GM10248 (cell line): ENCODE measurements at places on chromosomes 5 and 9.

DNA sequence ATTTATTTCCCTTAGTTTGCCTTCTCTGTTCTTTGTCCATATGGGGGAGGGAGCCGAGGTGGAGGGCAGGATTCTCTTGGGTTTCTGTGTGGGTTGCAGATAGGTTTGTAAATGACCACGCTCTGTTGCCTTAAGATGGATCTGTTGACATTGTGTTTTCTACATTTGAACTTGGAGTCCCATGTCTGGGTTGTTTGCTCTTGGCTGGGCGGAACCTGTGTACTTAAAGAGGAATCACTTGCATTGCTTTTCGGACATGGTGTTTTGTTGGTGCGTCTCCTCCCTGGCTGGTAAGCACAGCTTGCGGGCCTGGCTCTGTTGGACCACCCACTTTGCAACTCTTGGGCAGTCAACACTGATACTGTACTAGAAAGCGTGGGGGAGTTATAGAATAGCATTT is 45.9 kb downstream of the EHMT1 start:
- DNase-seq, result no peak

GRCh38 chr9:86639899-86640379 is 285.7 kb upstream of the TUT7 start:
- no peak for DNase-seq

DNA sequence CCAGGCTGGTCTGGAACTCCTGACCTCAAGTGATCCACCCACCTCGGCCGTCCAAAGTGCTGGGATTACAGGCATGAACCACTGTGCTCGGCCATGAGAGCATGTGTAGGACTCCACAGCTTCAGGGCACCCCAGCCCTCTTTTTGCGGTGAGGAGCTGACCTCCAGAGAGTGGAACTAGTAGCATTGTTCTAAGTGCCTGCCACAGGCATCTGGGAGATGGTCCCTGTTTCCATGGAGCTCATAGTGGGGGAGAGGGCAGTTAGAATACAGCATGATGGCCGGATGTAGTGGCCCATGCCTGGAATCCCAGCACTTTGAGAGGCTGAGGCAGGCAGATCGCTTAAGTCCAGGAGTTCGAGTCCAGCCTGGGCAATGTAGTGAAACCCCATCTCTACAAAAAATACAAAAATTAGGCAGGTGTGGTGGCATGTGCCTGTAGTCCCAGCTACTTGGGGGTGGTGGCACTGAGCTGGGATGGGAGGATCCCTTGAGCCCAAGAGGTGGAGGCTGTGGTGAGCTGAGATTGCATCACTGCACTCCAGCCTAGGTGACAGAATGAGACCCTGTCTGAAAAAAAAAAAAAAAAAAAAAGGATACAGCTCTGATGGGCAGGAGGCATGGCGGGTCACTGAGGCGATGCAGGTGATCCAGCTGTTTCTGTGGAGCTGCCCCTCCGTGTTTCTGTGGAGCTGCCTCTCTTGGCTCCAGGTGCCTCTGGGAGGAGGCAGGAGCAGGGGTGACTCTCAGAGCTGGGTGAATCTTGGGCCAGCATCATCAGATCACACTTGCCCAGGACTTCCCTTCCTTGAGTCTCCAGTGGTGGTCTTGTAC is 4.2 kb downstream of the ASS1 start:
- no peak for DNase-seq

DNA sequence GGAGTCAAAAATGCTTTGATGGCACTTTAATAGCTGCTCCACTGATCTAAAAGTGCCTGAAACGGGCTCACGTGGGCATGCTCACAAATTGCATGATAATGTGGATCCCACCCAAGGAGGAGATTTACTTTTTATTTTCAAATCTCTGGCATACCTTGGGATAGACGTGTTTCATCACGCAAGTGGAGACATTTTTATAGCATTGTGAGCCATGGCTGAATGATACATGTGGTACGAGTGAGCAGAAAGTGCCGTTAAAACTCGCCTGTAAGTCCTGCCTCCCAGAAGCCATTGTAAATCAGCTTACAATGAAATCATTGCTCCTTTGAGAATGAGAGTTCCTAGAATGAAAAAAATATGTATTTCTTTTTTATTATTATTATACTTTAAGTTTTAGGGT is 514.7 kb downstream of the MAT2B start:
- no peak for DNase-seq

DNA sequence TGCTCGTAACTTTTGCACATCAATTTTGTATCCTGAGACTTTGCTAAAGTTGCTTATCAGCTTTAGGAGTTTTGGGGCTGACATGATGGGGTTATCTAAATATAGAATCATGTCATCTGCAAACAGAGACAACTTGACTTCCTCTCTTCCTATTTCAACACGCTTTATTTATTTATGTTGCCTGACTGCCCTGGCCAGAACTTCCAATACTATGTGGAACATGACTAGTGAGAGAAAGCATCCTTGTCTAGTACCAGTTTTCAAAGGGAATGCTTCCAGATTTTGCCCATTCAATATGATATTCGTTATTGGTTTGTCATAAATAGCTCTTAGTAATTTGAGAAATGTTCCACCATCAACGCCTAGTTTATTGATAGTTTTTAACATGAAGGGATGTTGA is 65.4 kb upstream of the CDH12 start:
- no peak for DNase-seq

- DNase-seq, result no peak
Observed at GRCh38 chr9:133691626-133692363, 46.4 kb downstream of the SARDH start.

DNA sequence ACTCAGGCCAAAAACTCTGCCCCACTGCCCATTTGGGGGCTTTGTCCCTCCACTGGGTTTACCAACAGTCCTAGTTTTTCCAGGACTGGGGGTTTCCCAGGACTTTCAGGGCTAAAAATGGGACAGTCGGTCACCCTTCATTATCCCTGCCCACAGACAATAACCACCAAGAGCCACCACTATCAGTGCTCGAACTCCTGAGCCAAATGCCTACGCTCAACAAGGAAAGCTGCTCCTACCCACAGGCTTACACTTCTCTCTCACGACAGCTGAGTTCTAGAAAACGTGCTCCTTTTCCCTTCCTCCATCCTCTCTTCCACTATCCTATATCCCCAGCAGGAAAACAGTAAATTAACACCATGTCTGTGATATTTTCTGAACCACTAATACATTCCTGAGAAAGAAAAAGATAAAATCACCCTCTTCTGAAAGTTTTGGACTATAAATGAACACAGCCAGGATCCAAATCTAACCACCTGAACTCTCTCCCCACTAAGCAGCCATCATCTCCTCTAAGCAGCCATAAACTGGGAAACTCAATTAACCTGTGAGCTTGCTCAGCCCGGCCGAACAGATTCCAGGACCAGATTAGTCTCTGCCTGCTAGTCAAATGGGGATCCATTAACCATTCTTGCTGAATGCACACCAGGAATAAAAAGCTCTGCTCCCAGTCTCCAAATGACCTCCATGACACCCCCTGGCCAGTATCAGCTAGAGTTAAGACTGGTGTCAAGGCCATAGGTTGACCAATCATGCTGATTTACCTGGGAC is 41.8 kb downstream of the KLHL3 start:
- no peak for DNase-seq

GRCh38 chr5:138645778-138646575 is 70.8 kb upstream of the HSPA9 start:
- DNase-seq, result no peak

- peak; percentile 48 for DNase-seq
Observed at GRCh38 chr9:96686638-96687335, 31.7 kb upstream of the PRXL2C start.

GRCh38 chr5:156835905-156836304 is 14.2 kb upstream of the PPP1R2B start:
- DNase-seq, result peak; percentile 18

- no peak for DNase-seq
Observed at GRCh38 chr5:6043491-6044310, 334.6 kb downstream of the MED10 start.

GRCh38 chr9:136351252-136351800 is 12.2 kb downstream of the DNLZ start:
- DNase-seq, result no peak

- no peak for DNase-seq
Observed at GRCh38 chr5:97418462-97418861, 235.4 kb upstream of the RIOK2 start.

DNA sequence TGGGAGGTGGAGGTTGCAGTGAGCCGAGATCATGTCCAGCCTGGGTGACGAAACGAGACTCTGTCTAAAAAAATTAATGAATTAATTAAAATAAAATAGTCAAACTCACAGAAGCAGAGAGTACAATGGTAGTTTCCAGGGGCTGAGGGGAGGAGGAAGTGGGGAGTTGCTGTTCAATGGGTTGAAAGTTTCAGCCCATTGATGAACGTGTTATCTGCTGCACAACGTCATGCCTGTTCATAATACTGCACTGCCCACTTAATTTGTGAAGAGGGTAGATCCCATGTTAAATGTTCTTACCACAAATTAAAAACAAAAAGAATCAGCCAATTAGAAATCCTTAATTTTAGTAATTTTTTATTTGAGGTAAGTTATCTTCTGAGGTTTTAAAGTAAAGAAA is 16.4 kb upstream of the RUFY1 start:
- peak; percentile 49 for DNase-seq

GRCh38 chr5:142955628-142956027 is 185.5 kb downstream of the ARHGAP26 start:
- no peak for DNase-seq

GRCh38 chr9:18319918-18320445 is 154.0 kb upstream of the ADAMTSL1 start:
- DNase-seq, result no peak

- no peak for DNase-seq
Observed at GRCh38 chr5:140823475-140823874, 2.1 kb downstream of the PCDHA5 start.

DNA sequence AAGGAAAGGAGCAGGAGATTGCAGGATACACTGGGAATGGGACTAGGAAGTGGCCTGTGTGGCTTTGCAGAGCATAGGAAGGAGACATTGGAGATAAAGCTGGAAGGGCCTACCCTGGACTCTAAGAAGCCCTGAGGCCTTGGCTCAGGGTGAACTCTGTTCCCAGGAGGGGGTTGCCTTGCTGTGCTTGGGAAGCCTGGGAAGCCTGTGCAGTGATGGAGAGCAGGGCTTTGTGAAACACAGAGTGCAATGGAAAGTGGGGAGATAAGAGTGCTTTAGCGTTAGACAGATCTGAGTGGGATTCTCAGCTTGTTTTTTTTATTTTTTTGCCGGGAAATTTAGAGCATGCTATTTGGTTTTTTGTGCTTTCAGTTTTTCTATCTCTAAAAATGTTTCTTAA is 437.8 kb downstream of the KDM4C start:
- no peak for DNase-seq

DNA sequence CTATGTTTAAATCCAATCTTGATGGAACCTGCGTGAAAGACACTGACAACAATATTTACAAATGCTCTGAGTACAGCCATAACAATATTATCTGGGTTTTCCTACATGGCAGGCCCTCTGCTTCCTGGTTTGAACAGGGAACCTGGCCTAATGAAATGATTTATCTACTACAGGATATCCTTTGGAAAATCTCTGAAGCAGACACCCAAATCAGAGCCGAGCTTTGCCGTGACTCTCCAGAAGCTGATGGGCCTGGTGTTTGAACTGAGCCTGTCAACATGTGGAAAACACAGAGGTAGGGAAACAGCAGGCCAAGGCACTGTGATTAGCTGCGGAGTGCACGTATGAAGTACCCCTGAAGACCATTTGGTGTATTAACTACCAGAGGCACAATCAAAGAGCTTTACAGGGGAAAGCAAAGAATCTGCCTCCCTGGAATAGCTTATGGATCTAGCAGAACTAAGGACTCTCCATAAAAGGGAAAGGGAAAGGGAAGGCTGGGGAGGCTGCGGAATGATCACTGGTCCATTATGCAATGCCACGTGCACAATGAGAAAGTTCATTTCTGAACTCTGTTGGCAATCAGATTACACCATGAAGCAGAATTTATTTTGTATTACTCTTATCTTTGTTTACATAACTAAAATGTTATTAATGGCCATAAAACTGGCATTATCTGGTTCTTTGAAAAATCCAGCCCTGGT is 321.9 kb downstream of the EBF1 start:
- no peak for DNase-seq

DNA sequence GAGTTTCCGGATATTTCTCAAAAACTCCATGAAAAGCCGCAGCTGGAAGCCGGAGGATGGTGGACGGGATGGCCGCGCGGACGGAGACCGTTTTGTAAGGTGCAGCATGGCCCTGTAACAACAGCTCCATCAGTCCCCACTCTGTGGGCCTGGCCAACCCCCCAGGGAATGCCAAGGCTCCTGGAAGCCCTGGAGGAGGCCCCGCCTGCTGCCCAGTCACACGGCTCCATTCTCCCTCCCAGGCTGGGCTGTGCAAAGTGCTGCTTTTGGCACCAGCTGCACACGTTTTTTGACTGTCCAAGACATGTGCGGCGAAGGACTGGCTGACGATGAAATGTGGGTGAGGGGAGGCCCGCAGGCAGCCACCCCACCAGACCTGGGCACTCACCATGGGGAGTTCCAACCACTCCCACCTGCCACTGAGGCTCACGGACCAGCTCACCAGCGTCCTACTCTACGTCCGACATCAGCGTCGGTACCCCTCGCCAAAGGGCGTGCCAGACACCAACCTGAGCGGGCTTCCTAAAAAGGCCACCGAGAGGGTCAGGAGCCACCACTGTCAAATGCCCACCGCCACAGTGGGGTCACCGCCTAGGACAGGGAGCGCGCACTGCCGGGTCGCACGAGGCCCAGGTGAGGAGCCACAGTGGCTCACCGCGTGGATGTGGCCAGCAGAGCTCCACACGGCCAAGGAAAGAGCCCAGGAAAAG is 27.3 kb downstream of the PNPLA7 start:
- DNase-seq, result no peak

DNA sequence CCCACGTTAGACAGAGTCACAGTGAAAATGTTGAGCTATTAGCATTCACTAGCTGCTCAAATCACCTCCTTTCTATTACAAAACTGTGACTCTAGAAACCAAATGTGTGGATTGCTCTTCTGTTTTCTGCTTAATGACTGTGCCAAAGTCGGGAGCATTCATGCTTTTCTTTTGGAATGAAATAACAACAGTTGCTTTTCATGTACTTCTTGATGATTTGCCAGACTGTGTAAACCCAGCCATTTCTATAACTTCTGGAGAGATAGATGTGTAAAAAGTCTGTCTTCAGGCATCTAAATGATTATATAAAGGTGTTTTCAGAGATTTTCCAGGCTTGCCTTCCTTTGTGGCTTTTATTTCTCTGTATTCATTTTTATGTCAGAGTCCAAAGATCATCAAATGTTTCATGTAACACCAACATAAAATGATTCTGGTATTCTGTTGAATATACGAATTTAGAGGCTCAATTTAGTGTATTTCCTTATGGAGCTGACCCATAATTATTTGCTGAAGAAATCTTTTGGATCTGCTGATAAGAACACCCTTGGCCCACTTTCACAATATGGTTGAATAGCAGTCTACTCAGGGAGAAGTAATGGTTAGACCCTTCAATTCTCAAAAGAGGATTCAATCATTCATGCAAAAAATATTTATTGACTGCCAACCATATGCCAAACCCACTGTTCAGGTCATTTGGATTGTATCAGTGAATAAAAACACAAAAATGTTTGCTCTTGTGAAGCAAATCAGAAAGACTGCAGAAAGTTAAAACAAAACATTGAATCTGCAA is 581.2 kb downstream of the CDH18 start:
- DNase-seq, result no peak
